Ascending aorta (tissue), 2 donors: ENCODE measurements at places on chromosomes 12 and 14.
A peak's percentile ranks its signal among the peaks of the same experiment; 100 is the strongest.

GRCh38 chr14:67722293-67722692 lies 20.6 kb downstream of the RDH12 start:
- DNase-seq: peak; percentile 64

- no peak for DNase-seq
These were observed 56.2 kb upstream of the NTF3 start for GRCh38 chr12:5375547-5376295.

DNA sequence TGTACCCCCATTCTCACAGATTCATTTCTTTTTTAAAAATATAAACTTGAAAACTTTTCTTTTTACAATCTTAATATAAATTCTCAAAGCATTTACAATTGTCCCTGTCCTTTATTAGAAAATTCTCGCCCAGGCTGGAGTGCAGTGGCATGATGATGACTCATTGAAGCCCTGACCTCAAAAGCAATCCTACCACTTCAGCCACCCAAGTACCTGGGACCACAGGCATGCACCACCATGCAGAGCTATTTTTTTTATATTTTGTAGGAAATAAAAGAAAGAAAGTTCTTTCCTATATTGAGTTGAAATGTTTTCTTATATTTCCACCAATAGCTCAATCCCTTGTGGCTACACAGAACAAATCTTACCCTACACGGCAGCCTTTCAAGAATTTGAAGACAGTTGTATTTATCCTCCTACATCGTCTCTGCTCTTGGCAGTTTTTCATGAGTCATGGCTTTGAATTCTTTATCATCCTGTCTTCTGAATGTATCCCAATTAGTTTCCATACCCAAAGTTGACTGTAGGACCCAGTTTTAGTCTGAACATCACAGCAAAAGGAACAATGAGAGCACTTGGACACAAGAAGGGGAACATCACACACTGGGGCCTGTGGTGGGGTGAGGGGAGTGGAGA lies 52.4 kb downstream of the SYT1 start:
- no peak for DNase-seq

GRCh38 chr14:66650491-66650911 lies 142.6 kb downstream of the GPHN start:
- DNase-seq: no peak

GRCh38 chr12:91053951-91054715 lies 3.7 kb downstream of the KERA start:
- no peak for DNase-seq

GRCh38 chr14:60508707-60509437 lies at the start of gene SIX6:
SIX6 (plus strand) TSS chr14:60509146; CDS start chr14:60509399, 253 bp downstream.
- DNase-seq: no peak

DNA sequence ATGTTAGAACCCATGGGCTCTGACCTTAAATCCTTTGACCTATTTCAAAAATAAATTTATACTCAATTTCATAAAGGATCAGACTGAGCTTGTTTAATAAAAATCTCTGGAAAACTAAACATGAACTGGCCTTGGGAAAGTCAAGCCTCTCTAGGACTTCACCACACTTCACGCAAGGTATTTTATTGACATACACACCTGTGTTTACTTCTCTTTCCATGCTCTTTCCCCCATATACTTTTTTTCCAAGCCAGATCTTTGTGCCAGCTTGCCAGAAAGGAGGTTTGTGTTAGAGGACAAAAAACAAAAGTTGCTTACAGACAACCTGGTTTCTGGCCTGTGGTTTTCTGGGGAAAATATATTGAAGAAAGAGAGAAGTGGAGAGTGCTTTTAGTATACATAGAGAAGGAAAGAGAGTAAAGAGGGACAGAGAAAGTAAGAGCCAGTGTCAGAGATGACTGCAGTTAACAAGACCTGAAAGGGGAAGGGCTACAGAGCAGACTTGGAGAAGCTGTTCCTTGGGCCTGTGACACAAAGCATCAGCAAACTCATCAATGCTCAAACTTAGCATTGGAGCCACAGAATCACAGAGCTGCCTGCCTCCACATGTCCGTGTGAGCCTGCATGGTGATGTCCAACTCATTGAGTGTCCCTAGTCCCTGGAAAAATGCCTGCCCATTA lies 77.3 kb upstream of the TMTC2 start:
- no peak for DNase-seq

- no peak for DNase-seq
These were observed 20.2 kb downstream of the ATXN2 start for GRCh38 chr12:111578971-111579340.

GRCh38 chr12:20525064-20525610 lies 156.8 kb downstream of the PDE3A start:
- no peak for DNase-seq

GRCh38 chr14:95480109-95480886 lies 36.2 kb downstream of the SYNE3 start:
- DNase-seq: no peak

GRCh38 chr12:117076410-117077372 lies 22.5 kb downstream of the TESC start:
- no peak for DNase-seq

DNA sequence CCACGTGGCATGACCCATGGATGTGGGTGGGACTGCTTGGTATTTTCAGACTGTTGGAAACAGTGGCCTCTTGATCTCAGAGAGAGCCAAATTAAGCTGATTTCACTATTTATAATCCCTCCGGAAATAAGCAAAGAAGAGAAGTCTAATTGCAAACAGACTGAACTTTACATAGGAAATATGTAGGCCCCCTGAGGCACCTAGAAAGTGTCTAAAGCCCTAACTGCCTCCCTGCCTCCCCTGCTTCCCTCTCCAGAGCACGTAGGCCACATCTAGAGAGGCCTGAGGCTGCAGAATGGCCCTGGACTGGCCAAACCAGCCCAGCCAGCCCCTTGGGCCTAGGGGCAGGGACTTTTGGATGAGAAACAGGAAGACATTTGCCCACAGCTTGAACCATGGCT lies 123.8 kb downstream of the ZFP36L1 start:
- peak; percentile 44 for DNase-seq

DNA sequence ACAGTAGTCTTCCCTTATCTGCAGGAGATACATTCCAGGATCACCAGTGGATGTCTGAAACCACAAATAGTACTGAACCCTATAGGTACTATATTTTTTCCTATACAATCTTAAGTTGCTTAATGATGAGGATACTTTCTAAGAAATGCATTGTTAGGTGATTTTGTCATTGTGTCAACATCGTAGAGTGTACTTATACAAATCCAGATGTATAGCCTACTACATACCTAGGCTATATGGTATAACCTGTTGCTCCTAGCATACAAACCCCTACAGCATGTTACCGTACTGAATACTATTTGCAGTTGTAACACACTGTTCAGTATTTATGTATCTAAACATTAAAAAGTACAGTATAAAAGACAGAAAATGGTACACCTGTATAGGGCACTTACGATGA lies 165.9 kb downstream of the SLC35F4 start:
- DNase-seq: no peak

DNA sequence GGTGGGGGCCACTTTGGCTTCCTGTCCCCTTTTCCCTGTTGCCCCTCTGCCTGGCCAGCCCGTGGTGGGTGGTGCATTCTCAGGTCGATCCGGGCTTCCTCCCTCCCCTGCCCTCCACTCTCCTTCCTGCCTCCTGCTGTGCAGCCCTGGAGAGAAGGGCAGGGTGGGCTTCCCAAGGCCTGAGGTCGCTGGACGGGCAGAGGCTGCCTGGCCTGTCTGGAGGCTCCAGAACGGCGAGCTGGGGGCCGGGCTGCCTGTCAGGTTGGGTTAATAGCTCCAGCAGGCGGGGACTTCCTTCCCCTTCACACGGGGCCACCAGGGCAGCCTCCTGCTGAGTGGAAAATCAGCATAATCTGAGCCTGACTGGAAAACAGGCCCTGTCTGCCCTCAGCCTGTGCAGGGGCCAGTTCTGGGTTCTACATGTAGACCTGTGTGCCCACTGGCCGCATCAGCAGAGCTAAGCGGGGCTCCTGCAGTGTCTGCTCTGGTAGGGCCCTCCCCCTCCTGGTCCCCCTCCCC lies 11.3 kb downstream of the KIF26A start:
- DNase-seq: no peak

- no peak for DNase-seq
These were observed 9.3 kb upstream of the FUT8 start for GRCh38 chr14:65403231-65403630.

DNA sequence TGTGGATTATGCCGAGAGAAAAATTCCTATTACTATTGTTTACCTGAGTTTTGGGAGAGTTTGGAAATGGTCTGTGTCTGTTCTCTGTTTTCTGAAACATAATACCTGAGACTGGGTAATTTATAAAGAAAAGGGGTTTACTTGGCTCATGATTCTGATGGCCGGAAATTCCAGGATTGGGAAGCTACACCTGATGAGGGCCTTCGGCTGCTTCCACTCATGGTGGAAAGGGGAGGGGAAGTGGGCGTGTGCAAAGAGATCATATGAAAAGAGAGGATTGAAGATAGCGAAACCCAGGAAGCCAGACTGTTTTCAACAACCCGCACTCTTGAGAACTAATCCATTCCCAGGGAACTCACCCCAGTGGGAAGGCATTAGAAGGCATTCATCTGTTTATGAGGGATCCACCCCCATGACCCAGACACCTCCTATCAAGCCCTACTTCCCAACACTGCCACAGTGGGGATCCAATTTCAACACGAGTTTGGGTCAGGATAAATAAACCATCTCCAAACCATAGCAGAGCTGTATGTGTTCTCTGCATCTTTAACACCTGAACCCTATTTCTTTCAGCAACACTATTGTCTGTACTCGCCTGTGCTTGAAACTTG lies 51.1 kb downstream of the APAF1 start:
- no peak for DNase-seq

GRCh38 chr12:100472325-100472724 lies 1.3 kb upstream of the NR1H4 start:
- no peak for DNase-seq

DNA sequence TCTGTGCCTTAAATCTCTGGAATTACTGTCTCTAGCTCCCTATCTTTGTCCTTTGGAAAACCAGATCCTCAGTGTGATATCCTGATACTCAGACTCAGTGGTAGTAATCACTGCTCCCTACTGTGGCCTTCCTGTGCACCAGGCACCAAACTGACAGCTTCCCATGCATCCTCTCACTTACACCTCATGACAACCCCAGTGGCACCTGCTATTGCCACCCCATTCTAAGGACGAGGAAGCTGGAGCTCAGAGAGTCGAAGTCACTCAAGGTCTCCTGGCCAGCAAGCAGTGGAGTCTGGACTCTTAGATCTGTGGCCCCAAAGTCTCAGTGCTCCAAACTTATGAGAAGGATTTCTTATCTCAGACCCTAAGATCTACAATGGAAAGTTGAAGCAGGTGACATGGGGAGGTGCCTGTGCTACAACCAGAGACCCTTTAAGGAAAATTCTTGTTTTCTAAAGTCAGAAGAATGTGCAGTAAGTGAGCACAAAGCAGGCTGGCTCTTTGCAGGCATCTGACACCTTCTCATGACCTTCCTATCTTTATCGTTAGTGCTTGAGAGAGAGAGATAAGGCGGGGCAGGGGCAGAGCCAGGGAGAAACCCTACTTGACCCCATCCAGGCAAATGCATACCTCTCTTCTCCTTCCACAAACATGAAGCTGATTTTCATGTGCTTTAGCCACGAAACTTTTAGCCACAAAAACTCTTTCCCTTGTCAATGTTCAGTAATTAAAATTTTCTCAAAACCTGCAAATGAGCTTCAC lies 47.1 kb downstream of the CCDC60 start:
- no peak for DNase-seq

DNA sequence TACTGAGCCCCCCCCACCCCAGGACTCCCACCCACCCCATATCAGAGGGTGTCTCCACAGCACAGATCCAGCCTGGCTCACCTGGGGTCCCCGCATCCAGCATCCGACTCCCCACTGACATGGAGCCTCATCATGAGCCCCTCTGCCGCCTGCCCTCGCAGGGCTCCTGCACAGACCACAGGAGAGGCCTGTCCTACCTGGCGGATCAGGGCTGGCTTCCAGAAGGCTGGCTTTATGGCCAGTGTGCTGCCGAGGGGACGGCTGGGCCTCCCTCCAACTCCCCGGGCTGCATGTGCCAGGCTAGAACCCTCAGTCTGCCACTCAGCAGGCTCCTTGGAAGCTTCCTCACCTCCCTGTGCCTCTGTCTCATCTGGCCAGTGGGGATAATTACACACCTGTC lies 119.0 kb downstream of the RFLNA start:
- no peak for DNase-seq

- no peak for DNase-seq
These were observed 186.5 kb upstream of the LHX5 start for GRCh38 chr12:113658006-113658655.

GRCh38 chr12:94111302-94111701 lies 37.1 kb upstream of the PLXNC1 start:
- no peak for DNase-seq

- DNase-seq: no peak
These were observed 57.9 kb upstream of the NAV3 start for GRCh38 chr12:77772676-77773298.

DNA sequence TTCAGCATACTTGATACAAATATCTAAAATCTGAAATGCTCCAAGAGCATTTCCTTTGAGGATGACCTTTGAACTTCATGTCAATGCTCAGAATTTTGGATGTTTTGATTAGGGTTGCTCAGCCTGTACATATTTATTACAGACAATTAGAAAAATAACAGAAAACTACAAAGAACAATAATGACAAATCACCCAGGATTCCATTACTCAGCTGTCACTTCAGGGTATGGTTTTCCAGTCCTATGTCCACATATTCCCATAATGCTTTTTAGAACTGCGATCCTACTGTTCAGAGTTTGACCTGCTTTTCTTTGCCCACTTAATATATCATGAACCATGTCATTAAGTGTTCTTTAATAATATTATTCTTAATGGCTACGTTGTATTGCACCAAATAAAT lies 11.4 kb downstream of the DLGAP5 start:
- no peak for DNase-seq

GRCh38 chr12:104960464-104960863 lies 2.4 kb upstream of the SLC41A2 start:
- DNase-seq: no peak

- no peak for DNase-seq
These were observed 6.4 kb upstream of the DTX1 start for GRCh38 chr12:113049976-113050742.

GRCh38 chr14:69395929-69396328 lies 2.2 kb downstream of the ERH start:
- DNase-seq: no peak

DNA sequence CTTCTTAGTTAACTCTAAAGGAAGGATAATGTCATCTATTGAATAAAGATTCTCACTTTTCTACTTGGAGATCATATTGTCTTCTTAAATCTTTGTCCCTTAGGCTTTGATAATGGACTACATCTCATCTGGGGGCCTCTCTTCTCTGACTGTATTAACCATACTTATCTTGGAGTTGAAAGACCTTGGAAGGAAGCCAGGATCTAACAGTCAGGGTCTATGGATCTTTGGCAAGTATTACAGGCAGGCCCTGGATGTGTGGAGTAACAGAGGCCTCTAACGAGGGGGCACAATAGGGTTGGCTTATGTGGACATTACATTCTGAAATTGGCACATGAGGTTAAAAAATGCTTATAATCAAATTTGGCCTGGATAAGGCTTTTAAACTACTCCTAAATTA lies 513.8 kb downstream of the NRXN3 start:
- no peak for DNase-seq

DNA sequence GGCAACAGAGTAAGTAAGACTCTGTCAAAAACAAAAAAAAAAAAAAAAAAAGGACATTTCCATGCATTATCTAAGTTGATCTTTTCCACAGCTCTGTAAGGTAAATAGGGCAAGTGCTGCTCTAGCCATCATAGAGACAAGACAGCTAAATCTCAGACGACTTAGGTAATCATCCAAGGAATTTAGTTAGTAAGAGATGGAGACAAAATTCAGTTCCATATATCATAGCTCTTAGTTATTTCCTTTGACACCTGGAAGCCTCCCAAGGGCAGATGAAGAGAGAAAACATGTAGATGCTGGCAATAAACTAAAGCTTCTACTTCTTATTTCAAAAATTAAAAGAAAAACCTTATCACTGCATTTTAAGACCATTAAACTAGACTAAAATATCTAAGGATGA lies 48.7 kb downstream of the ST8SIA1 start:
- DNase-seq: no peak
